KG1 (cell line): ENCODE measurements at places on chromosomes 3 and 15.

DNA sequence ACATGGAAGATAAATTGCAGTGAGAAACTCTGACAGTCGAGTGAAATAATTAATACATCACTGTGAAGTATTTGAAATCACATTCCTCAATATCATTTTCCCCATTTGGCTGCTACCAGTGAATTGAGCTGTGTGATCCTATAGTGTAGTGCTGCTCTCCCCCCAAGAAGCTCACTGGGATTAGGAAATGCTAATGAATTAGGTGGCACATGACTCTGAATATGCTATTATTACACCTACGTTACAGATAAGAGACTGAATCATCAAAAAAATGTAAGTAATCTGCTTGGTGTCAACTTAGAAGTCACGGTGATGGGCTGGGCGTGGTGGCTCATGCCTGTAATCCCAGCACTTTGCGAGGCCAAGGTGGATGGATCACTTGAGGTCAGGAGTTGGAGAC, 34.7 kb upstream of the SYNM start:
- no peak for DNase-seq

- DNase-seq = no peak
These were observed 156.0 kb downstream of the CACNA1D start for GRCh38 chr3:53650424-53650823.

DNA sequence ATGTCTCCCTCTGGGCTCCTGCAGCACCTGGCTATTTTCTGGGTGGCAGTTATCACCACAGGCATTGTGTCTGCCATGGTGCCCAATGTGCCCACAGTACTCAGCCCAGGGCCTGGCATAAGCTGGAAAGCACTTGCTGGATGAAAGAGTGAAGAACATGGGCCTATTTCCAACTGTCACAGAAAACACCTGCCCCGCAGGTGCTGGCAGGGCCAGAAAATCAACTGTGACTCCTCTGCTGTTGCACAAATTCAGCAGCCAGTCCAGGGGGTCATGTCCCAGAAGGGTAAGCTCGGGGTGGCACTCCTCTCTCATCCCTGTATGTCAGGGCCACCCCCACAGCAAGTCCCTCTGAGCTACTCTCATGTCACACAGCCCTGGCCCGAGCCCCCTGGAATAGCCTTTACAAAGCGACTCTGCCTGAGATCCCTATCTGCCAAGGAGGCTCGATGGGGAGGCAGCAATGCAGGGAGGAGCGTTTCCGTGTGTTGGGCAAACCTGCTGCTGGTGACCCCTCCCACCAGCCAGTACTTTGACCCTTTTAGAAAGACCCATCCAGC, 16.9 kb downstream of the ITIH3 start:
- DNase-seq = no peak

- no peak for DNase-seq
These were observed 23.8 kb upstream of the FOXP1 start for GRCh38 chr3:71607364-71607763.

GRCh38 chr3:149581248-149581647, 76.6 kb downstream of the WWTR1 start:
- DNase-seq = no peak

DNA sequence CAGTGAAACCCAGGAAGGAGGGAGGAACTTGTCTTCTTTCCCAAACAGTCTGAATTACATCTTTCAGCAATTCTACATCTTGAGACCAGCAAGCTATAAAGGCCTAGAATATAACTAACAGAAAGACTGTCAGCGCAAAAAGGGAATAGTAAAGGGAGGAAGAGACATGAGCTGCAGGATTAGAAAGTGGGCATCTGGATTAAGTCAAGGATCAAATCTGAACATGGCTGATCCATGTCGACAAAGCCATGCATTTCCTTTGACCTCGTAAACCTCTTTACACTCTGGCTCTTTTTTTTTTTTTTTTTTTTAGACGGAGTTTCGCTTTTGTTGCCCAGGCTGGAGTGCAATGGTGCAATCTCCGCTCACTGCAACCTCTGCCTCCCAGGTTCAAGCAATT, 35.4 kb upstream of the KCNMB3 start:
- DNase-seq = no peak

DNA sequence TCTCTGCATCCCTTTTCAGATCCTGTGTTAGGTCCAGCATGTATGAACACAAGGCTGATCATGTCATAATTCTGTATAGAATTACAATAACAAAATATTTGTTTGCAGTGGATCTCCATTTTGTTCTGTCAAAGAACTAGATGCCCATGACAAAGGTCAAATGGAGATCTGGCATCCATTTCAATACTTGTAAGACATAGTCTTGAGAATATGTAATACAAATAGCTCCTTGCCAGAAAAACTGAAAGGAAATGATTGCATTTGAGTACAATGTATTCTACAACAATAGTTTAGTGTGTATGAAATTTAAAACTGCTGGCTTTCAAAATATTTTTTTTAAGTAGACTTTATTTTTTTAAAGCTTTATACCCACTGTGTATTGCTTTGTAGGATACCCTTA, 101.1 kb downstream of the CMSS1 start:
- no peak for DNase-seq
